ENCODE measurements at places on chromosomes 3 and 15.

GRCh38 chr3:149342413-149343380 is 9.3 kb upstream of the TM4SF18 start:
- no peak for DNase-seq

GRCh38 chr15:48842501-48842900 is 31.6 kb upstream of the CEP152 start:
- DNase-seq, result no peak

- no peak for DNase-seq
Observed at GRCh38 chr3:35737934-35738706, 98.8 kb downstream of the ARPP21 start.

DNA sequence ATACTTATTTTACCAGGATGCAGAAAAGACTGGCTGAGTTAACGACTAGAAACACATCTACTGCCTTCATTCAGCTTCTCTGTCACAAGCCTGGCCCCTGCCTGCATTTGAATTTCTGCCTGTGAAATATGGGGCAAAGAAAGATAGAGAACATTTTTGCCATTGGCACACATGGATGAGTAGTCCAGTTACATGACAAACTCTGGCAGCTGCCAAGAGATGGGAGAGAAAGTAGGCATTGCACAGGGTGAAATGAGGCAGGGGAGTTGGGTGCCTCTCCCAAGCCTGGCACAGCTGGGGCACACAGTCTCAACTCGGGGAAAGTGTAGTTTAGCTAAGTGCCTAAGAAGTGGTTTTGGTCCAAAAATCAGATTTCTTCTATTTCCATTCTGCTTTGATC is 24.0 kb downstream of the ANXA2 start:
- no peak for DNase-seq

DNA sequence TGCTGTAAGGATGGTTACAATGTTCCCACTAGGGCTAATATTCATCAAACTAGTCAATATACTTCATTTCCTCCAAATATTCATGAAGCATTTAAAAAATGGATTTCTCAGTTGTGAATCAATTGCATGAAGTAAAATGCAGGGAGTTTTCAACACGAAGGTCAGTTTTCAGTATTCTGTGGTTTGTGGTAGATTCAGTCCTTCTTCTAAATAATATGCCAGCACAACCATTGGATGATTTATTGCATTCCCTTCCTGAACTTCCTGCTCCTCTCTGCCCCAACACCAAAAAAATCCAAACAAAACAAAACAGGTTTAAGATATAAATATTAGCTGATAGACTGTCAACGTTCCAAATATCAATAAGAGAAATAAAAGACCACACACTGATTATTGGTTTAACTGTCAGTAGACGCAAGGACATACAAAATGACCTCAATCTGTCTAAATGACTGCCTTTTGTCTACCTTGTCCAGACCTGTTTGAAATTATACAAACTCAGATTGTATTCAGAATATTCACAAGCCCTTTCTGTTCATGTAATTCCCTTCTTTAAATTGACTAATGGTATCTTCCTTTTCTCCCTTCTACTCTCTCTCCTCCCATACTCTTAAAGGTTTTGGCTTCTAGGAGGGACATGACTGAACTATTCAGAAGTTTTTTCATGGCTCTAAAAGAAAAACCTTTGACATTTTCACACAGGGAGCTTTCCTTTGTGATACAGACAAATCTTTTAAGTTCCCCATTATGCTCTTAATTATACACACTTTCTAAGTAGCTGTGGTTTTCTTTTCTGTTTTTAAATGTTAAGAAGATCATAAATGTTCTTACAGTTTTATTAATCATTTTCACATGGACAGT is 92.6 kb upstream of the STT3B start:
- DNase-seq, result no peak

DNA sequence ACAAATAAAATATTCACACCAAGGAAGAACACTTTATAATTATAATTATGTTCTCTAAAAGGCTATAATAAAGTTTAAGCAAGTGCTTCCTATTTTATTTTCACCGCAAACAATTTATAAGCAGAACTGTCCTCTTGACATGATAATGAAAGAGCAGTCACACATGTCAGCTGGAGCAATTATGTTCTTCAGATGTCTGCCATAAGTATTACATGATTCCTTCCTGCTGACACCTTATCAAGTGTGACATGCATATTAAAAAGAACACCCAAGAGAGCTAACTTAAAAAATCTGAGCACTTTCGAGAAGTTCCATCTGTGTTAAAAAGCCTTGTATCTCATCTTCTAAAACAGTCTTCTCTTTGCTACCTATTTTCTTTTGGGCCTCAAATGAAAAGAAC is 249.5 kb downstream of the SQOR start:
- DNase-seq, result no peak

- no peak for DNase-seq
Observed at GRCh38 chr3:23624305-23624704, 181.4 kb upstream of the UBE2E1 start.
